ENCODE measurements at places on chromosomes 5 and 9. TPM values are rescaled to one million over a fixed set of nuclear protein-coding genes. Genes with fewer than 3 reads are reported as not detected.

DNA sequence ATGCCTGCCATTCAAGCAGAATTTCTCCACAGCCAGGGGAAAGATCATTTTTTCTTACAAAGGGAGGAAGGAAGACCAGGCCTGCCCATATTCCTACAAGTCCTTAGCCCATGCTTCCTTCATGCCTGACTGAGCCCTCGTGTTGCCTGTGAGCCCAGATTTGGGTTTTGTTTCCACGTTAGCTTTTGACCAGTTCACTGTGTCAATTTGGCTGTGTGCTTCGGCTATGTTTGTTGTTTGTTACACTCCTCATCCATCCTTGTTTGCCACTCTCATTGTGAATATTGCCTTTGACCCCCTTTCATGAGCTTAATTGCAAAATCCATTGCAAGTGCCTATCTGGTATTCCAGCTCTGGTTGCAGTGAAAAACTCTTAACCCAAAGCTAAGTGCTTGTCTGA, 84.7 kb upstream of the RIOK2 start:
- DNase-seq, result no peak

DNA sequence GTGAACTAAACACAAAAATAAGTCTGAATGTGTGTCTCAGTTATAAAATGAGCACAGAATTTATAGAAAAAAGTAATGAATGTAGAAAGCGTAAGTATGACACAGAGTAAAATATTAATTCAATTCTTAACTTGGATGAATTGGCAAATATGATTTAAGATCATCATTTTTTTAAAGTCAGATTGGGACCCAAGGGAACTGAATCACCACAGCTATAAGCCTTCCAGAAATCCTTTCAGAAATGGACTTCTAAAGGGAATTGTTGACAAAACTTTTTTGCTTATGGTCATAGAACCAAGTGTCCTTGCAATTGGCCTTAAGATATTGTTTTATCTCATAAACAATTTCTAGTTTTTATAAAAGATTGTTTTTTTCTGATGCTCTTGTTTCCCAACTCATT, 495.1 kb upstream of the DAB2 start:
- DNase-seq, result no peak

- DNase-seq, result no peak
These were observed 42.8 kb downstream of the WWC1 start for GRCh38 chr5:168334280-168334679.

MEIKIN gene
- not detected for total RNA-seq

LCN10 gene
- total RNA-seq, result 1.2 TPM

GPR150 gene
- total RNA-seq, result 0.18 TPM

DNA sequence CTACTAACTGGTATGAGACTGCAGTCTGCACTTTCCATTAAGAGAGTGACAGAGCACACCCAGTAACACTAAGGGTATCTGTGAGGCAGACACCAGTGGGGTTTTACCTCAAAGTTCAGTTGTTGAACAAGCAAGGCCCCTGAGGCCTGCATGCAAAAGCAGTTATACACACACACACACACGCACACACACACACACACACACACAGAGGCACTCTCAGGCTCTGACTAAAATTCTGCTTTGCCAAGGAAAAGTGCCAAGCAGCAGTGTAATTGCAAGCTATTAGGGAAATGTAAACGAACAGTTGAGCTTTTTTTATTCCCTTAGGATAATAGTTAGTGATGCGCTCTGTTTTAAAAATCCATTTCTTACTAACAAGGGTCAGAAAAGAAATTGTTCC, 377.1 kb downstream of the SPOCK1 start:
- DNase-seq, result no peak

All from CD8-positive, alpha-beta memory T cell (primary cell).